ENCODE measurements at places on chromosomes 11 and 22. TPM values are rescaled to one million over a fixed set of nuclear protein-coding genes. Genes with fewer than 3 reads are reported as not detected.

The SULT4A1 gene
- total RNA-seq = not detected

The CLTCL1 gene
- 6.2 TPM for total RNA-seq

The LARGE2 gene
- total RNA-seq = 0.24 TPM

The OR51E1 gene
- total RNA-seq = not detected

The KIAA0930 gene
- total RNA-seq = 25.2 TPM

The TAF6L gene
- total RNA-seq = 20.0 TPM

The TEX12 gene
- not detected for total RNA-seq

The IGF2 gene
- 42.0 TPM for total RNA-seq

The POLDIP3 gene
- total RNA-seq = 33.0 TPM

The YAP1 gene
- 193 TPM for total RNA-seq

The APOBEC3B gene
- 9.7 TPM for total RNA-seq

The OR6A2 gene
- not detected for total RNA-seq

The PDE2A gene
- total RNA-seq = 0.24 TPM

The OVCH2 gene
- not detected for total RNA-seq

The SLC22A12 gene
- not detected for total RNA-seq
